ENCODE measurements at places on chromosomes 5 and 9.

GRCh38 chr5:170571281-170571731 lies 67.5 kb downstream of the KCNIP1 start:
- no peak for DNase-seq

GRCh38 chr5:115774684-115775083 lies 41.8 kb downstream of the CDO1 start:
- DNase-seq, result no peak

DNA sequence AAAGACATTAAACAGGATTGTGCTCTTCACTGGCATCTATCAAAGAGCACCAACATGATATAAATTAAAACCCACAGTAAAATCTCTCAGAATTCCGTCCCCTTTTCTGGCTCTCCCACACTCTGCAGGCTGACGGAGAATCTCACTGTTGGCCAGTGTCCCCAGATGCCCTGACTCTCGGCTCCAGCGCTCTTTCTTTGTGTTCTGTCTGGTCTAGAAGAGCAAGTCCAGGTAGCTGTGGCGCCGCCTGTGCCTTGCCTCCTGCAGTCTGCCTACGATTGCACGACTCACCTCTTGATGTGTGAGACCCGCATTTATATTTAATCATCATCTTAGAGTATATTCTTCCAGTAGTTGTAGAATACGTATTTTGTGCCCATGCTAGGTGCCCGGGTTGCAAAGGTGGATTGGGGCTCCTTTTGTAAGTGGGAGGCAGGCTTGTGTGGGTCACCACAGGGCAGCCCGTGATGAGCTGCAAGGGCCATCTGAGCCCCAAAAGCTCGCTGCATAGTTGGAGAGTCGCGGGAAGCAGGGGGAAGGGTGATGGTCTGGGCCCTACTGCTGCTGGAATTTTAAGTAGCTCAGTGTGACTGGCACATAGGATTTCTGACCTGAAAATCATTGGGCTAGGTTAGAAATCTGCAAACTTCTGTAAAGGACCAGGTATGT lies 55.6 kb downstream of the EHMT1 start:
- no peak for DNase-seq

- DNase-seq, result no peak
Measured at GRCh38 chr9:36207546-36208012, 16.9 kb downstream of the CLTA start.

DNA sequence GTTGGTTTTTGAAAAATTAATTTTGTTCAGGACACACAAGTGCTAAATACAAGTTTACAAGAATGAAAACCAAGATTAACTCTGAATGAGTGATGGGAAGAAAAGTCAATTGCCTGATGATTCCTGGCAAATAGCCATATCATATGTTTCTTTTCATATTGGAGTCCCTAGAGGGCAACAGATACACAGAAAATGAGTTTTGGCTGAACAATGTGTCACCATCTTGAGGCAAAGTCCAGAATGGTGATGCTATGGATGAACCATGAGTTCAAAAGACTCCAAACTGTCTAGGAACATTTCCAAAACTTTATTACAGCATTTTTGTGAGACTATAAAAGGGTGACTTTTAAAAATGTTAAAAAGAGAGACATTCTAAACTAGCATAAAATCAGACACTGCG lies 382.9 kb downstream of the TMEM161B start:
- no peak for DNase-seq

- DNase-seq, result no peak
Measured at GRCh38 chr9:94031946-94032345, 52.3 kb upstream of the PTPDC1 start.

DNA sequence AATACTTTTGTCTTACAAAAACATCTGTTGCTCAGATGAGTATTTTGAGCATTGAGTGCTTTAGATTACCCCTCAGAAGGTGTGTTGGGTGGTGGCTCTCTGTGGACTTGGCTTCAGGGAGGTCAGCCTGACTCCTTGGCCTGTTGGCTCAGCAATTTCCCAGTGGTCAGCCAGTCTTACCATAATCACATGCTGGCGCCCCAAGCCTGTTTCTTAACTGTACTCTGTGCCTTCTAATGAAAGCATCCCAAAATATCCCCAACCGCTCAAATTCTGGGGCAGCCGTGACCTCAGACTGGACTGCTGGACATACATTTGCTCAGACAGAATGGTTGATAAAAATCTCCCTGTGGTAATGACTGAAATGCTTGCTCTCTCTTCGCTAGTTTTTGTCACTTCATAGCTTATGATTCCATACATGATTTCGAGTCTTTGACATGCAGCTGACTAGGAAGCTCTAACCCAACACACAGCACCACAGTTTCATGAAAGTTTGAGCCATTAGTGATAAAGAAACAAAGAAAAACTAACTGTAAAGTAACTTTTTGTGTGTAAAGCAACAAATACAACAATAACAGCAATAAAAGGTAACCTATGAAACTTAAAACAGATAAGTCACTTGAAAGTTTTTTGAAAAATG lies 562.2 kb upstream of the MEF2C start:
- no peak for DNase-seq

GRCh38 chr9:19615036-19615624 lies 173.7 kb downstream of the SLC24A2 start:
- DNase-seq, result no peak

- no peak for DNase-seq
Measured at GRCh38 chr5:43233946-43234345, 41.9 kb downstream of the NIM1K start.

DNA sequence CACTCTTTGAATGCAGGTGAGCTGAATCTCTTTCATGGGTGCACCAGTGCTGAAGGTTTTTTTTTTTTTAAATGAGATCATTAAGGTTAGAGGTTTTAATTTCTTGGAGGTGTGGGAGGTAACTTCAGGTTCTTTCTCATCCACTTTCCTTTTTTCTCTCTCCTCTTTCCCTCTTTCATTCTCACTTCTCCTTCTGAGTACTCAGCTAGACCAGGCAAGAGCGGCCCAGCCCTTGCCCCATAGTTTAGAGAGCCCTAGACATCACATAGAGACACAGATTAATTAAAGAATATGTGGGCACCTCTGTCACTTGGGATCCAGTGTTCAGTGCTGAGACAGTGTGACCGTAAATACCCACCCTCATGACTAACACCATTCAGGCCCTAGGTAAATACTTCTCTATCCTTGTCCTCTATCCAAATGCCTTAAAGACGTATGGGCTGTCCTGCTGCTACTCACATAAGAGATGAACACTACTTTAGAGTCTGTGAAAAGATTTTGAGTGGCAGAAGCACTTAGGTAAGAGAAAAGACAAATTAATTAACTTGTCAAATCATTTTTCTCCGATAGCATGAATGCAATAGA lies 174.1 kb downstream of the TLE4 start:
- no peak for DNase-seq

GRCh38 chr5:138849439-138849838 lies 25.7 kb downstream of the LRRTM2 start:
- no peak for DNase-seq

DNA sequence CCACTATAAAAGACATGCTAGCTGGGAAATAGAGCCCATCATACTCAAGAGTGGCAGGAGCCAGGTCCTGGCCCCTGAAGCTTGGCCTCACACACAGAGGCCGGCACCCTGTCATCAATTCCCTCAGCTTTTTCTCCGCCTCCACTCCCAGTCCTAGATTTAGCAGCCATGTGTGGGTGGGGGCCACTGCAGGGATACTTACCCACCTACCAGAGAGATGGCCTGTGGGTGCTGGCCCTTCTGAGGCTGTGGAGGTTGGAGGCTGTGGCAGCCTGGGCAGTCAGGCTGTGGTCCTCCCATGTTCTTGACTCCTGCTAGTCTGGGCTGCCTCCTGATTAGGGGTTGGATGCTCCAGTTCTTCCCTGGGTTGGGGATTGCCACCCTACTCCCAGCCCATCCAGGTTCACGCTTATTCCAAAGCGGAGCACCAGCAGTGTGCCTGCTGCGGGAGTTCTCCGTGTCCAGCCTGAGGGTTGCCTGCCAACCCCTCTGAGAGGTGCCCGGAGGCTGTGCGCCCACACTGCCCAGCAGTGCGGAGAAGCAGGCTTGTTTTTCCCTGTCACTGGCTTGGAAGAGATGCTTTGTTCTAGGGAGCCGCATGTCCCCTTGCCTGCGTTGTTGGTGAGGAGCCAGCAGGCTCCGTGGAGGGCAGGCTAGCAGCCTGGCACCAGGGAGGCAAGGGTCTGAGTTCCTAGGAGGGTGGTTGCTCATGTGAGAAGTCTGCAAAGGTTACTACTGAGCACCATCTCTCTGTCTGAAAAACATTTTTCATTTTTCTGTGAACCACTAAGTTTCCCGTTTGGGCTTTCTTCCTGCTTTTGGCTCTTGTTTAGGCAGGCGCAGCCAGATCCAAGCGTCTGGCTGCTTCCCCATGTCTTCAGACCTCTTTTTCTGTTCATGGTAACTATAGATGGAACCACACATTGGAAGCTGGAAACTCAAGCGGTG lies 7.5 kb downstream of the SLC22A5 start:
- DNase-seq, result no peak

- DNase-seq, result no peak
Measured at GRCh38 chr9:114723931-114724330, 41.9 kb upstream of the TEX48 start.

GRCh38 chr9:73780916-73781315 lies 629.3 kb downstream of the ANXA1 start:
- no peak for DNase-seq

- no peak for DNase-seq
Measured at GRCh38 chr9:91741522-91741921, 208.5 kb downstream of the ROR2 start.

DNA sequence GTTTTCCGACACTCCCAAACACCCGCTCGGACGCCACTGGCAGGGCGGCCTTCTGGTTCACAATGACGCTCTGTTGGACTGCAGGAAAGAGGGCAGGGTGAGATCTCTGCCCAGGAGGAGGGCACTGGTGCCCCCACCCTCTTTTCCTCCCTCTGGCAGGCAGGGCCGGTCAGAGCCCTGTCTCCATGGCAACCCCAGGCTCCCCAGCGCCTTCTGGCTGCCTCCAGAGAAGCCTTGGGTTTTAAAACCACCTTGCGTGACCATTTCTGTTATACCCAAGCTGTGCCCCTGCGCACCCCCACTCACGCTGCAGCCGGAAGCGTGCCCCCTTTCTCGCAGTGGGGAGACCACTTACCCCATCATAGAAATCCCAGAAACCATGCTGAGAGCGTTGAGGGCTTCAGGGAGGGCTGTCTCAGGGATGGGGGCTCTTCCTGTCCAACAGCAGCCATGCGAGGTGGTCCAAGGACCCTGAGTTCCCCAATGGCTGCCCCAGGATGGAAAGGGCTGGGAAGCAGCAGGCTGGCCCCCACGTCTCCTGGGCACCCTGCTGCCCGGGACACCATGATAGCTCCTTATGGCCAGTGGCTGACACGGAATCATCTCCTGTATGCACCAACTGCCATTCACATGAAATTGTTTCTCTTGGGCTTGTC lies 7.3 kb downstream of the C9orf50 start:
- DNase-seq, result no peak

GRCh38 chr5:170361116-170361515 lies 28.1 kb downstream of the KCNMB1 start:
- DNase-seq, result no peak

DNA sequence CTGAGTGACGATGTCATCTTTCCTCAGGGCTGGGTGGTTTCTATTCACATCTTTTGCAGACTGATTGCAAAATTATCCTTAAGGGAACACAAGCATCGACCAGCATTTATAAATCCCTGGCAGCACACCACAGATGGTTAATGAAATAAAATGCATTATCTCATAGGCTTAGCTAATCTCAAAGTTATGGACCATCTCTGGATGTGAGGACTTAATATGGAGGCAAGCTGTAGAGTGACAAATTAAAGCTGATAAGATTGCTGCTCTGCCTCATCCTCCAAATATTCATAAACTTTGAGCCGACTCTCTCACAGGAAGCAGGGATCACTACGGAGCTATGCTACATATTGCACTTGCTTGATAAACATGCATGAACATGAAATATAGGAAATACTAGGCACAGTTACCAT lies 663.2 kb upstream of the RGMB start:
- DNase-seq, result no peak

- no peak for DNase-seq
Measured at GRCh38 chr9:75333624-75334023, 245.3 kb downstream of the OSTF1 start.

GRCh38 chr9:111068383-111068730 lies 30.1 kb upstream of the LPAR1 start:
- DNase-seq, result no peak

GRCh38 chr5:176530983-176531901 lies 6.0 kb downstream of the RNF44 start:
- DNase-seq, result no peak

- no peak for DNase-seq
Measured at GRCh38 chr5:113776832-113777525, 263.5 kb downstream of the YTHDC2 start.

DNA sequence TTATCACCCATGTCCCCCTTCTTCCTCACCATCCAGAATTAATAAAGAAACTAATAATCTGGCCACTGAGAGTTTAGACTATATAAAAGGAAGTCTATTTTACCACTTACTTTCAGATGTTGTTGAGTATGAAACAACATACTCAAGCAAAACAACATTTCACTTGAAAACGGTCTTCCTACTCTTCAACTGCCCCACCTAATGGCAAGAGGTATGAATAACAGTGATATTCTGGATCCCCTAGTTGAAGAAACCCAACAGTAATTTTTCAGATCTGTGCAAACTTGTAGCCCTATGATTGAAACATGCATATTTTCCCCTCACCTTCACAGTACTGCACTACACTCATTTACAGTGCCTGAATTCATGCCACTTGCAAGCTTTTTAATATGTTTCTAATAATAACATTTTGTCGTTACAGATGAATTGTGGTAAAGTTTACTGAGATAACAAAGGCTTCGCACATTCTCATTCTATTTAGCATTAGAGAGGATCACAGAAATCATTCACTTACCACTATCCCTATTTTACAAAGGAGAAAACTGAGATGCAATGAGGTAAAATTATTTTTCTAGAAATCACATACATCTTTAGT lies 267.9 kb upstream of the PDE4D start:
- DNase-seq, result no peak

DNA sequence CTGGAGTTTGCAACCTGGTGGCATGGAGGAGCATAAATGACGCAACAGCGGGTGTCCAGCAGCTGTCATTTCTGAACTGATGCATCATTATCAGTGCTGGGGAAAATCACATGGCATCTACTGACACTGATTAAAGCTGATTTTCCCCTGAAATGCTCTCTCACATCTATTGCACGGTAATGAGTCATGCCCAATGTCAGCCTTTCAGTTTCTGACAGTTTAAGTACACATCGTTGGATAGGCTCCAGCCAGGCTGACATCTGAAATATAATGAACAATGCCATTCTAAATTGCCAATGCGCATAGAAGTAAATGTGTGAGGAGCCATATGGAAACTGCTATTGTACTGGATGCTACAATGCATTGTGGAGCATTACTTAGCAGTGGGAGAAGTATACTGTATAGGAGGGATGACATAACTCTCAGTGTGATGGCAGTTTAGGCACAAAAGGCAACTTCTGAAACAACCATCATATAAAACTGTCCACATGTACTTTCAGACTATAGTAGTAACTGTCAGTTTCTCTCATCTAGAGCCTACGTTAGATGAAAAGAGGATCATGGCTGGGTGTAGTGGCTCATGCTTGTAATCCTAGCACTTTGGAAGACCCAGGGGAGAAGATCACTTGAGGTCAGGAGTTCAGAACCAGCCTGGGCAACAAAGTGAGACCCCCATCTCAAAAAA lies 389.3 kb upstream of the DMAC1 start:
- no peak for DNase-seq

DNA sequence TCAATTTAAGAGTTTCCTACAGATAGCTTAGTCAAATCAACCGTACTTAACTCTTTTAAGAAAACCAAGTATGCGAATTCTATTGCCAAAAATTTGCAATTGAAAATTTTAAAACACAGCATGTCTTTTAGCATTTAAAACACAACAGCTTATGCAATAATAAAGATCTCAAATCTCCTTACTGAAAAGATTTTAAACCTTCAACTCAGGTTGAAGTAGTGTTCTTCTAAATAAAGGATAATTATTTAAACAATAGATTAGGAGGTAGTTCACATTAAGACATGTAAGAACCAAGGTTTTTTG lies 5.5 kb downstream of the NR3C1 start:
- no peak for DNase-seq

Data from CD4-positive, alpha-beta T cell treated with Interleukin-2 at 100 ng/mL for 4 hours (primary cell).